ENCODE measurements at places on chromosomes 13 and 19.

- DNase-seq, result no peak
Measured at GRCh38 chr19:5851302-5851701, at the start of gene FUT3. Gene FUT3, minus strand, starts transcription at chr19:5851449.

DNA sequence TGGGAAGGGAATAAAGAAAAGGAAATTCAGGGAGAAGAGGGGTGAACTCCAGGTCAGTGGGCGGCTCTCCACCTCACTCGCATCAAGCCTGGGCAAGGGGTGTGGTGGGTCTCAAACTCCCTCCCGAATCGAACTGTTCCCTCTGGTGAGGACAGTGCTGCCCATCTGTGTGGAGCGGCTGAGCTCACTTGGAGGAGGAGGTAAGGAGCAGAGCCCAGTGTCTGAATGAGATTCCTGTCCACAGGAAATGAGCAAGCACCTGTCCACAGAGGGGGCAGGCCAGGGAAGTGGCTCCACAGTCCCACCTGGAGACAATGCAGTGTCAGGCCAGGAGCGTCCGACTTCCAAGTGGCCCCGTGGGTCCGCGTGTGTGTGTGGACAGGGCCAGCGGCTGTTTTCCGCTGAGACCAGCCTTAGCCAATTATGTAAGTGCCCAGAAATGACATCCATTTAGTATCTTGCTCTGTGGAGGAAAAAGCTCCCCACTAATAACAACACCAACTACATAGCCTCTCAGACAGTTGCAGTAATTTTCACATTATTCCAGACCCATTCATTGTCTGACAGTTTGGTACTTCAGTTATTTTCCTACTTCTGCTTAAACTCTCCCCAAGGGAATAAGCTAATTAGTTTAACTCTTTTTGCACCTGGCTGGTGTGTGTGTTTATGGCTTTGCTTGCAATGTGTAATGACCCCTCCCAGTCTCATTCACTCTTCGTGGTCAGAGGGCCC lies 114.6 kb downstream of the SOX1 start:
- no peak for DNase-seq

DNA sequence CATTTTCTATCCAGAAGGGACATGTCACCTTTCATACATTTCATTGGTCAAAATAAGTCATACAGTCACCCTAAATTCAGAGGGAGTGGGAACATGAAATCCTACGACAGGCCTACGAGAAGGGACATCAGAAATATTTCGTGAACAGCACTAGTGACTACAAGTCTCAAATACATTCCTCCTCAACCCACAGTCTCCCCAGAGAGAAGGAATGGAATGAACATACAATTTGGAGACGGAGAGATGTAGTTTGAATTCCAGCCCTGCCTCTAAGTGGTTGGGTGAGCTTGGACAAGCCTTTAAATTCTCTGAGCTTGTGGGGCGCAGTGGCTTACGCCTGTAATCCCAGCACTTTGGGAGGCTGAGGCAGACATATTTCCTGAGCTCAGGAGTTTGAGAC lies 9.9 kb downstream of the SERTM1 start:
- DNase-seq, result no peak

GRCh38 chr13:103276775-103277498 lies 210.7 kb upstream of the SLC10A2 start:
- no peak for DNase-seq

DNA sequence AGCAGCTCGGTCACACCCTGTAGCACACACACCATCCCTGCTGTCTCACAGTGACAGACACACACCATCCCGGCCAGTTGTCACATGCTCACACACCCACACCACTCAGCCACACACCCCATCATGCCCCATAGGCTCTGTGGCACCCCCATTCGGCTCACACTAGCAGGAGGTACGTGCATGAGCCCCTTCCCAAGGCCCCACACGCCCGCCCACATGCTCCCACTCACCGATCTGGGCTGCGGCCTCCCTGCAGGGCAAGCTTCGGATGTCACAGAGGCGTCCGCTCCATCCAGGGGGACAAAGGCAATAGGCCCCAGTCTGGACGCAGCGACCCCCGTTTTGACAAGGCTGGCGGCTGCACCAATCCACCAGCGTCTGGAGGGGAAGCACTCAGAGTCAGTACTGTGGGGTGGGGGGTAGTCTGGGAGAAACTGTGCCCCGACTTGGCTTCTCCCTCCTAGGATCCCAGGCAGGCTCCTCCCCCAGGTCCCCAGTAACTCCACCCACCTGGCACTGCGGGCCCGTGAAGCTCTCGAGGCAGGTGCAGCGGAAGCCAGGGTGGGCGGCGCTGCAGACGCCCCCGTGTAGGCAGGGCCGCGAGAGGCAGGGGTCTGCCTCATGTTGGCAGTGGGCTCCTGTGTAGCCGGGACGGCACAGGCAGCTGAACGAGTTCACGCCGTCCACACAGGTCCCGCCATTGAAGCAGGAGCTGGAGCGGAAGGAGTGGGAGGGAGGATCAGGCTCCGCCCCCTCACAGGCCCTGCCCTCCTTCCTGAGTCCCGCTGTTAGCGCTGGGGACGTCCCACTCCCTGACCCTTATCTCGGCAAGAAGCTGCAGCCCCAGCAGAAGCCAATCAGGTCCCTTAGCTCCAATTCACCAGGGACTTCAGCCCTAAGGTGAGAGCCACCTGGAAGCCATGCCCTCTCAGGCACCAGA lies 20.1 kb downstream of the NOTCH3 start:
- peak; percentile 86 for DNase-seq

DNA sequence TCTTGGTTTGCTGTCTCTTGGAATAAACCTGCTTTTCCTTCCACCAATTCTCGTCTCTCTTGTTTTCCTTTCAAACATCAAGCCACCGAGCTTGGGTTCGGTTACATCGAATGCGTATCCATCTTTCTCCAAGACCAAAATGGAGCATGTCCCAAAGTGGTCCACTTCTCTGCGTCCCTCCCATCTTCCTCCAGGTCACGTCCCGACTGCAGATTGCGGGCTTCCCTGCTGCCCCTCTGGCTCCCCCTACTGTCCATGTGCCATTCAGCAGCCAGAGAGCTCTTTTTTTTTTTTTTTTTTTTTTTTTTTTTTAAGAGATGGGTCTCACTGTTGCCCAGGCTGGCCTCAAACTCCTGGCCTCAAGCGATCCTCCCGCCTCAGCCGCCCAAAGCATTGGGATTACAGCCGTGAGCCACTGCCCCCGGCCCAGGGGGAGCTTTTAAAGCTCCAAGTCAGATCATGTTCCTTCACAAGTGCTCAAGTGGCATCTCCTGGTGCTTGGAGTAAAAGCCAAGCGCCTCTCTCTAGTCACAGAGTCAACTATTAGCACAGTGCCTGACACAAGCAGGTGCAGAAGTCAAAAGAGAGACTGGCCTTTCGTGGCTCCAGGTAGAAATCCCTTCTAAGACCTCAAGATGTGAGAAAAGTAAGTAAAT lies 10.0 kb downstream of the COL5A3 start:
- DNase-seq, result peak; percentile 69

DNA sequence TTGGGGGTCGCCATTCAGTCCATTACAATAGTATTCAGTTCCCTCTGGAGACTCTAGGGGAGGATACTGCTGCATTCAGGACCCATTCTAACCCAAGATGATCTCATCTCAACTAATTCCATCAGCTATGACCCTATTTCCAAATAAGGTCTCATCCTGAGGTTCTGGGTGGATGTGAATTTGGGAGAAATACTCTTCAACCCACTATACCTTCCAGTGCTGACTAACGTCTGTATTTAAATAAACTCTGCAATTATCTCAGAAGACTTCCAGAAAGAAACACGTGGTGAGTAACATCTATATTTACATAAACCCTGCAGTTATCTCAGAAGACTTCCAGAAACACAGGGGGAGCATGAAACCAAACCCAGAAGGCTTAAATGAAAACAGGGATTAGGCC lies 1300.7 kb downstream of the PCDH9 start:
- no peak for DNase-seq

- no peak for DNase-seq
Measured at GRCh38 chr13:39688699-39689405, 33.4 kb downstream of the COG6 start.

GRCh38 chr13:20685092-20685491 lies 18.4 kb upstream of the IL17D start:
- DNase-seq, result no peak

- peak; percentile 18 for DNase-seq
Measured at GRCh38 chr19:49145573-49146407, 9.4 kb downstream of the HRC start.

- no peak for DNase-seq
Measured at GRCh38 chr19:24159707-24160106, 72.7 kb downstream of the ZNF254 start.

DNA sequence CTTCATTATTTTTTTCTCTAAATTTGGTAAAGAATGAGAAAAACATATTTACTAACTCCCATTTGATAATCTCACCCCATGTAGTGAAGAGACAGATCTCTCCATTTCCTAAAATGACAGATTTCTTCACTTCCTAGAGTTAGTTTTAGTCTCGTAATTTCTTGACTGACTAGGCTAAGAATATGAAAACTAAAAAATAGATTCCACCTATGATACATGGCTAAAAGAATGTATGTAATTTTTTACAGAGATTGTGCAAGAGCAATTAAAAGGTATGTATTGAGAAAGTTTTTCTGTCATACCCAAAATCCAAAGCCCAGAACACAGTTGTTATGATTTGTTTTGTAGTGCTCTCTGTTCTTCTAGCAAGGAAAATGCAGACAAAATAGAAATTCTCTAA lies 9.5 kb downstream of the NALCN start:
- DNase-seq, result no peak

DNA sequence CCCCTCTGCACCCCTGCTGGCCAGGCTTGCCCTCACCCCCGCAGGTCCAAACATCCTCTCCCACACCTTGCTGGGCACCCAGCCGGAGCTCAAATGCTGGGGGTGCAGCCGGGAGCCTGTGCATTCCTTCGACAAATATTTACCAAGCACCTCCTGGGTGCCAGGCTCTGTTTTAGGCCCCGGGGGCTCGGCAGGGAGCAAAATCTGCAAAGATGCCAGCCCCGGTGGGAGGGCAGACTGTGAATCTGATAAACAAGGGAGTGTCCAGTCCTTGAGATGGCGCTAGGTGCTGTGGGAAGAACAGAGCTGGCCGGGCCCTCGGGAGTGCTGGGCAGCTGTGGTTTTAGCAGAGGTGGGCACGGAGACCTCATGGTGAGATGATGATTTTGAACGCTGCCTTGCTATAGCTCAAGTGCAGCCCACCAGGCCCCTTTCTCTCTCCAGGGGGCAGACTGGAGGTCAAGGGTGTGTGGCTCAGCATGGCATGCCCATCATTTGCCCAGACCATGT lies 10.6 kb downstream of the NFIX start:
- peak; percentile 13 for DNase-seq

- no peak for DNase-seq
Measured at GRCh38 chr13:44169018-44169911, 204.4 kb upstream of the SERP2 start.

- no peak for DNase-seq
Measured at GRCh38 chr13:91153372-91153771, 194.1 kb upstream of the MIR17HG start.

GRCh38 chr19:28351761-28352160 lies 861.2 kb downstream of the UQCRFS1 start:
- no peak for DNase-seq

- peak; percentile 66 for DNase-seq
Measured at GRCh38 chr19:46639358-46640182, 3.6 kb upstream of the GNG8 start.

DNA sequence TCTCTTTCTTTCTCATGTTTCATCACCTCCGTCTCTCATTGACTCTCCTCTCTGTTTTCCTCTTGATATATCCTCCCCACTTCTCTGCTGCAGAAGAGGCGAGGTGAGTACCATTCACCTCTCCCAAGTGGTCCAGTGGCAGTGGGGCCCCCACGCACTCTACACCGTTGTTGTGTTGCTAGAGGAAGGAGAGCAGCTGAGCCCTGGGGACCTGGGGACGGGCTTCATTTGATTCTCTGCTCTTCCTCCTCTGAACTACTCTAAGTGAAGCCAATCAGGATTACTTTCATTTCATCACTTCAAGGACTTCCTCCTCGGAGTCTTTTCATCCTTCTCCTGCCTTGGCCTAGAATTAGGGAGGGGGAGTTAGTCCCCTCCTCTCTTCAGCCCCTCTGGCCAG lies 64.6 kb downstream of the CCNE1 start:
- DNase-seq, result no peak

- DNase-seq, result no peak
Measured at GRCh38 chr19:15453091-15453578, 3.4 kb upstream of the WIZ start.

- no peak for DNase-seq
Measured at GRCh38 chr19:10884274-10884673, 12.9 kb downstream of the CARM1 start.

- no peak for DNase-seq
Measured at GRCh38 chr19:19634516-19635312, 6.7 kb upstream of the LPAR2 start.

- no peak for DNase-seq
Measured at GRCh38 chr13:23988546-23989122, 91.3 kb upstream of the C1QTNF9B start.

DNA sequence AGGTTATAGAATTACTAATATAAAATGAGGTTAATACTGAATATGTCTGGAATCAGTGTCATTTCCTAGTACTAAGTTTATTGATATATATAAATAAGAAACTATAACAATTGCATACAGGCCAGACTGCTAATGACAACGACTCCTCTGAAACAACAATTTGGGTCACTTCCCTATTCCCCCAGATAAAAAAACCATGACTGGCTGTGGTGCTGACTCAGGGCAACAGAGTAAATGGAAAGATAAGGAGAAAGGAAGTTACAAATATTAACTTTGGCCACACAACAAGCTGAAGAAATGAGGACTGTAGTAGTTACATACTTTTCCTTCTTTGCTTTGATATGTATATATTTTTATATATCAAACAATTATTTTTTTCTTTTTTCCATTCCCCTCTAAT lies 263.7 kb upstream of the PCDH9 start:
- no peak for DNase-seq

DNA sequence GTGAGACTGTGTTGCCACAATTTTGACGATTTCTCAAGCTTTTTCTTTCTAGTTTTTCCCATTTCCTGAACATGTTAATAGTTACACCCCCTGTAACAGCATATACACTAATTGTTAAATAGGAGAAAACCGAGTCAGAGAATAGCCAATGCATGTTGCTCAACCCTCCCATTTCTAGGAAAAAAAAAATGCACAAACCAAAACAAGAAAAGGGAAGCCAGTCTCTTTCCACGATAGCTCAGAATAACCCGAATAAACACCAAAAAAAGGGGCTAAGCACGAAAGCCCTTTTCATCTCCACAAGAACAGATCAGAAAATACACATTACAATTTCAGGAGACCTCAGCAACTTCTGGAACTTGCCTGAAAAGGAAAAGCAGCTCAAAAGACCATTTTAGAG lies 16.3 kb downstream of the LATS2 start:
- DNase-seq, result no peak

DNA sequence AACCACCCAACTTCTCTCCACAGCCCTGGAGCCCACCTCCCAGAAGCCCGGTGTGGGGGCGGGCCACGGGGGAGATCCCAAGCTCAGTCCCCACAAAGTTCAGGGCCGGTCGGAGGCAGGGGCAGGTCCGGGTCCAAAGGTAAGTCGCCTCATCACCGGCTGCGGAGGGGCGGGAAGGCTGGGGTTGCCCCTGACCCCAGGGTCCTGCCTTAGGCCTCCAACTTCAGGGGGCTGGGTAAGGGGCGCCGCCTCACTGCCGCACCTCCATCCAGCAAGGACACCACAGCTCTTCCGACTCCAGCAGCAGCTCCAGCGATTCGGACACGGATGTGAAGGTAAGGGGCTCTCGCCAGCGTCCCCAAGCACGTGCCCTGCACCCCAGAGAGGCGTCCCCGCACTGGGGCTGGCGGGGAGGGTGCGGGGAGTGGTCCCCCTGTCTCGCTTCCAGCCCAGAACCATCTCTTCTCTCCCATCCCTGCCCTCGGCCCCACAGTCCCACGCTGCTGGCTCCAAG lies 358 bp downstream of the C19orf33 start:
- no peak for DNase-seq

GRCh38 chr19:35136977-35137702 lies 1.5 kb upstream of the FXYD1 start:
- DNase-seq, result no peak
